ENCODE measurements at places on chromosomes 4 and X.

GRCh38 chr4:141569141-141569540 lies 67.2 kb upstream of the IL15 start:
- DNase-seq: peak; percentile 68

- DNase-seq: no peak
These were observed 21.9 kb downstream of the MSN start for GRCh38 chrX:65689377-65689776.

DNA sequence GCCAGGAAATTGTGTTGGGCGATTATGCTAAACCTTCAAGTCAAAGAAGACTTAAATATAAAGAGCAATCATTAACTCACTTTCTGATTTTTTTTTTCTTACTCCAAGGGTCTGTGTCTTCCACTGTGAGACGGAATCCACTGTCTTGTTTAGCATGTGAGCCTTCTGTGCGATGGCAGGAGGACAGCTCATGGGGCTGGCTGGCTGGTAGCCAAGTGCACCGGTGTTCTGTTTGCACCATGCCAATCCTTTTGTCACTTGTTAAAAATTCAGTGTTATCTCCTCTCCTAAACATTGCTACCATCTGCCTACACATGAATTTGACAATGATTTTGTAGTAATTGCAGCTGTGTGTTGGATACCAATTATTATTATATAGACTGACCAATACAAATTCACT lies 1056.3 kb upstream of the IGFBP7 start:
- DNase-seq: no peak

GRCh38 chr4:150562751-150563150 lies 19.2 kb upstream of the MAB21L2 start:
- DNase-seq: no peak

DNA sequence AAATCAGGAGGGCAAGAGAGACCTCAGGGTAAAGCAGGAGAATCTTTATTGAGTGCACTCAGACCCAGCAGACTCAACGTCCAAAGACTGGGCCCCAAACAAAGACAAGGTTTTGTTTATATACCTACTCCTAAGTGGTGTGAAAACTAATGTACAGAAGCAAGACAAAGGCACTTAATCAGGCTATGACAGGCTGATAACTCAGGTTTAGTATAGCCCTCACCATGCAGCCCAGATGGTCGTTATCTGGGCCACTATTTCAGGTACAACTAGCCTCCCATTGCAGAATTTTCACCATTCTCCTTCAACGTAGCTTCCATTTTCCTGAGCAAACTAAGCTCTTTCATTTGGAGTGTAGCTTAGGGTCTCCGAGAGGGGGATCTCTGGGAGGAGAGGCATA lies 36.9 kb downstream of the SULT1E1 start:
- no peak for DNase-seq

- DNase-seq: no peak
These were observed 163.6 kb upstream of the ANK2 start for GRCh38 chr4:112885897-112886296.
